Iris pigment epithelial cell (primary cell): ENCODE measurements at places on chromosomes 13 and 19.

GRCh38 chr19:45938733-45939319 lies 24.2 kb upstream of the NANOS2 start:
- DNase-seq: no peak

GRCh38 chr19:18363787-18364186 lies 22.2 kb upstream of the GDF15 start:
- no peak for DNase-seq

GRCh38 chr19:38061294-38061693 lies 154.3 kb downstream of the SIPA1L3 start:
- peak; percentile 83 for DNase-seq

DNA sequence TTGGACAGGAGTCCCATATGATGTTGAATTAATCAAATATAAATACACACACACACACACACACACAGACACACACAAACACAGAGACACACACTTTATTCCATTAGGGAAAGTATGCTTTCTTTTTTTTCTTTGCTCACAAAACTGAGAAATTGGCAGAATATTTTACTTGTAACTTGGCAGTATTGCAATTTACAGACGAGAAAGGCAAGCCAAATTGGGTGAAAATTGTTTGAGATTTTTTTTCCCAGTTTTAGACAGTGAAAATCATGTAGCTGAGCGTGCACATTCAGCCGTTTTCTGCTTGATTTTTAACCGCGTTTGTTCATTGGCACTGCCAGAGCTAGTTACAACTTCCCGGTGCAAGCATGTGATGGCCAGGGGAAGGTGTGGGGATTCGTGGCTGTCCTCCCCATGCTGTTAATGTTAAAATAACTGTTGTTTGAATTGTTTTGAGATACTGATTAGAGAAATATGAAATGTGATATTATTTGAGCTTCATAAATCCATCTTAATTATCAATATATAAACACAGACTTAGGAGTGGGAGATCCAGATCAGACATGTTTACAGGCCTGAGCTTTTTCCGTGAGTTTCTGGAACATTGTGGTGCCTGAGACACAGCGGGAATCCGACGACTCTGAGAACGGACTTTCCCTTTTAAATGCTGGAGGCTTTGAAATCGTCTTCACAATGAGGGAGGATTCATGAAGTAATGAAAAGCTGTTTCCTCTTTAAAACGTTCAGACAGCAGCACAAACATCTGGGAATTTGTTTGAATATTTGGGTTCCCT lies 125.5 kb downstream of the KCNRG start:
- no peak for DNase-seq

DNA sequence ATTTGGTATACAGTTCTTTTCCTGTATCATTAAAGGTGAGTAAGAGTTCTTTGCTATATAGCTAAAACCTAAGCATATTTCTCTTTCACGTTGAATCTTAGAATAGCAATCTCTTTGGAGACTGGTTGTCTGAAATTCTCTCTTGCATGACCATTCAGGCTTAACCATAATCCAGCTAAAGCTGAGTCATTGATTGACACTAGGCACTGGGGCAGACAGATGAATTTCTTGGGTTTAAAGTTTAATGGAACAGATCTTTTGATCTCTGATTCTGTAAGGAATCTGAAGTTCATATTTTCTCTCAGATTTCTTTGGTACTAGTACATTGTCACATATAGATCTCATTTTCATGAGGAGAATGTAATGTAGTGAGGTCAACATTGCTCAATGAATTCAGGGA lies 397.3 kb upstream of the MIR17HG start:
- DNase-seq: no peak

DNA sequence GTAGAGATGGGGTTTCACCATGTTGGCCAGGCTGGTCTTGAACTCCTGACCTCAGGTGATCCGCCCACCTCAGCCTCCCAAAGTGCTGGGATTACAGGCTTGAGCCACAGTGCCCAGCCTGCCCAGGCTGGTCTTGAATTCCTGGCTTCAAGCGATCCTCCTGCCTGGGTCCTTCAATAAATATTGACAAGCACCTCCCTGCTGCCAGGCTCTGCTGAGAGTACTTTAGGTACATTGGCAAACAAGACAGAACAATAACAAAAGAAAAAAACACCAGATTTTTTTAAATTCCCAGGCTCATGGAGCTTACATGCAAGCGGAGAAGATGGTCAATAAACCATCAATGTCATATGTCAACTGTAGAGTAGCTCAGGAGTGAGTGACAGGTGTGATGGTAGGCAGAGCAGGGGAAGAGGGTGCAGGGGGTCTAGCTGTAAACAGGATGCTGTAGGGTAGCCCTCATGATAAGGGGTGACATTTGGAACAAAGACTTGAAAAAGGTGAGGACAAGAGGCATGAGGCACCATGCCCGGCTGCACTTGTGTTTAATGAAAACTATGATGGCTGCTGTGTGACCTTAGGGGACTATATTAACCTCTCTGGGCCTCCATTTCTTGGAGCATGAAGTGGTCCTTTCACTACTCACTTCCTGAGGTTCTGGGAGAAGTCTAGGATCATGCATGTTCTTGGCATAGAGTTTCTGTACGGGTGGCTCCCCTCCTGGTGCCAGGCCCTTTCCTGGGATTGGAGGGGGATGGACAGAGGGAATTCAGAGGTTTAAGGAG lies 19.6 kb downstream of the SULT2B1 start:
- no peak for DNase-seq

- peak; percentile 73 for DNase-seq
These were observed 23.3 kb downstream of the SERP2 start for GRCh38 chr13:44396701-44397580.

- DNase-seq: no peak
These were observed 230.6 kb downstream of the MTUS2 start for GRCh38 chr13:29050719-29051118.

- peak; percentile 3 for DNase-seq
These were observed 35.7 kb downstream of the LACC1 start for GRCh38 chr13:43915451-43915850.

GRCh38 chr19:15118248-15118647 lies 11.0 kb downstream of the SYDE1 start:
- no peak for DNase-seq
